ENCODE measurements at places on chromosomes 2 and 18.

GRCh38 chr18:23178661-23179081 is 43.4 kb downstream of the CABLES1 start:
- DNase-seq = no peak

DNA sequence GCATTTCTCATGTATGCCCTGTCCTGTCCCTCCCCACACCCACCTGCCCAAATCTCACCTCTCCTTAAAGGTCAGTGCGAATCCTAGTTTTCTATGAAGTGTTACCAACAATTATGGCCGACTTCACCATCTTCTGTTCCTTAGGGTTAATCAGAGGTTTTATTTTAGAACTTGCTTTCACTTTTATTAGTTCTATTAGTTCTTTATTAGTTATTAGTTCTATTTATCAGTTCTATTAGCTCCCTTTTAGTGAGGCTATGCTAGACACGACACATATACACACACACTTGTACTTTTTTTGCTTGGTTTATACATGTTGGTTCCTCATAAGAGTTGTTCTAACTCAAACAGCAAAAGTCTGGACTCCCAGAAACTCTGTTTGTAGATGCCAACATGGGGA is 176.8 kb upstream of the MSH6 start:
- no peak for DNase-seq

GRCh38 chr18:43751835-43752234 is 474.5 kb upstream of the SYT4 start:
- DNase-seq = no peak

DNA sequence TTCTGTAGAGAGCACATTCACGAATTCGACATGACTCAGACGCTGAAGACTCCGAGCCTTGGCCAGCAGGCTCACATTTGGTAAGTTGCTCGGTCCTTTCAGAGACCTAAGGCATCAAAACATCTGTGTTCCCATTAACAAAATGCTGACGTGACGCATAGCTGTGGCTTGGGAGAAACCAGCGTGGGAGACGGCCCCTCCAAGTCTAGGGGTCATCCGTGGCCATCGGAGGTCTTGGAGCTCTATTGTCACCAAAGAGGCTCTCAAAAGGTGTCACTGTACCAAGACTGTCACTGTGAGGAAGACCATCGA is 14.9 kb downstream of the FBLN7 start:
- no peak for DNase-seq

- no peak for DNase-seq
Measured at GRCh38 chr2:86750240-86750839, 30.2 kb downstream of the RMND5A start.
